Activated CD8-positive, alpha-beta memory T cell treated with anti-CD3 and anti-CD28 coated beads for 48 hours (primary cell): ENCODE measurements at places on chromosomes 1 and 21.

DNA sequence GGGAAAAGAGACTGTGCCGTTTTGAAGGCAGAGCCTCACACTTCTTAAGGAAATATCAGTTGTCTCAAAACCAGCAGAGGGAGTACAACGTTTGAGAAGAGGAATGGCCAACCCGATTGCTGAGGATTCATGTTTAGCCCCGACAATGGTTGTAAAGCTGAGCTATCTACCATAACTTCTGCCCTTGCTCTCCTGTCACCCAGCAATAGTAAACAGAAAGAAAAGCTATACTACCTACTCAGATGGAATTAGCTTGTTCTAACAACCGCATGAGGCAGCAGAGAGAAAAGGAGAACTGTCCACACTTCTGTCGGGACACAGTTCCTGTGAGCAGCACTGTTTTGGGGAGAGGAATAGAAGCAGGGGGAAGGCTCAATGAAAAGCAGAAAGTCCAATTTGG lies 91.2 kb downstream of the SLC45A1 start:
- no peak for DNase-seq

- DNase-seq = no peak
These were observed 647.9 kb downstream of the PLA2G4A start for GRCh38 chr1:187476671-187477070.

DNA sequence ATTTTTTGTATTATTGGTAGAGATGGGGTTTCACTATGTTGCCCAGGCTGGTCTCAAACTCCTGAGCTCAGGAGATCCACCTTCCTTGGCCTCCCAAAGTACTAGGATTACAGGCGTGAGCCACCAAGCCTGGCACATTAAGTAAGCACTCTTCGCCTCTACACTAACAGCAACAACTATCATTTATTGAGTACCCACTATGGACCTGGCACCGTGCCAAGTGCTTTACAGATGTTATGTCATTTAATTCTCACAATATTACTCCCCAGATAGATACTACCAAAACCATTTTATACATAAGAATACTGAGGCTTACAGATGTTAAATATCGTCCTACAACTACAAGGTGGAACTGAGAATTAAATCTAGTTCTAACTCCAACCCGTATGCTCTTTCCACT lies 50.1 kb downstream of the TUT4 start:
- DNase-seq = no peak

DNA sequence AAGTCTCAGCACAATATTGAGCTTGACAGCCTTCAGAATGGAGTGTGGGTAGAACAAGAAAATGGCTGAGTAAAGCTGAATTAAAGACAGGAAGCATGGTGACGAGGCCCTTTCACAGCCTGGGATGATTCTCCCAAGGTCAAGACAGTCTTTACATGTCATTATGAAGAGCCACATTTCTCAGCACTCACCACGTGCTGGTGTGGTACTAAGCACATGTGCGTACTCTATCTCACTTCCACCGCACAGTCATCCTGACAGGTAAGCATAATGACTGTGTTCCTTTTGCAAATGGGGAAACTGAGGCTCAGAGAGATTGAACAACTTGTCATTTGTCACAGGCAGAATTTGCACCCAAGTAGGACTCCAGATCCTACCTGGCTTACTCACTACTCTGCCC lies 92.8 kb upstream of the COA6 start:
- no peak for DNase-seq

- no peak for DNase-seq
These were observed 140.0 kb downstream of the SMYD3 start for GRCh38 chr1:246367041-246367440.

DNA sequence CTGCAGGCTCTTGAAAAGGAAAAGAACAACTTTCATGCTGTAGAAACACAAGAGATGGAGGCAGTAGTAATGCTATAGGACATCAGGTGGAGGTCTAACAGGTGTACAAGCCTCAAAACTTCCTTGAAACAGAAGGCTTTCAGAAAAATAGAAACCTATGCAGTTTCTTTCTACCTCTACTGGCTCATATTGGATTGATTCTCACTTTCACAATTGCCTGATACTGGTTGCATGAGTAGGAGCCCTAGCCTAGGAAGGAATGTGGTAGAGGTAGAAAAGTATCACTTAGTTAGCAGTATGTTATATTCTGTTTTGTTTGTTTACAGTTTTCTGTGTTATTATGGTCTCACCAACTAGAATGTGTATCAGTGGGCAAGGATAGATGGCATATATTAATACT lies 175.4 kb upstream of the GORAB start:
- no peak for DNase-seq

DNA sequence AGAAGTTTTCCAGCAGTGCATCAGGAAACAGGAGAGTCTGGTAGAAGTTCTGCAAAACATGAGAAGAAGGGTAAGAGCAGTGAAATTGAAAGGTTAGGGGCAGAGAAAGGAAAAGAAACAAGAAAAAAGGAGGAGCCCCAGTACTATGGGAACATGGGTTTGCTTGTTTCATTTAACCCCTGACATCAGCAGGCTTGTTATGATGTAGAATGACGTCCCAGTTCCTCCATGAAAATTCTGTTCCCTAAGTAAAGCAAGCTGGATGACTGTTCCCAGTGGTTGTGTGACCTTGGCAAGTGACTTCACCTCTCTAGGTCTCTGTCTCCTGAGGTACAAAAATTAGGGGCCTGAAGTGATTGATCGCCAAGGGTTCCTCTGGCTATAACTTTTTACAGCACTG lies 268.7 kb upstream of the SGIP1 start:
- no peak for DNase-seq

GRCh38 chr1:19814244-19814661 lies 830 bp downstream of the RNF186 start:
- no peak for DNase-seq
